Colonic mucosa (tissue), 4 donors: ENCODE measurements at places on chromosomes 6 and 20. TPM values are rescaled to one million over a fixed set of nuclear protein-coding genes. Genes with fewer than 3 reads are reported as not detected.

FKBP5 gene
- 29.1 TPM for total RNA-seq

GRCh38 chr6:99521633-99522151, 6.5 kb upstream of the USP45 start:
- H3K27ac ChIP-seq: peak overlapping the region; percentile 91
- H3K27me3 ChIP-seq: no peaks in the 10 kb centered on the region
- peak; percentile 21 for DNase-seq
- peak overlapping the region; percentile 62 for H3K4me3 ChIP-seq
- H3K4me1 ChIP-seq: no peaks in the 10 kb centered on the region

DNA sequence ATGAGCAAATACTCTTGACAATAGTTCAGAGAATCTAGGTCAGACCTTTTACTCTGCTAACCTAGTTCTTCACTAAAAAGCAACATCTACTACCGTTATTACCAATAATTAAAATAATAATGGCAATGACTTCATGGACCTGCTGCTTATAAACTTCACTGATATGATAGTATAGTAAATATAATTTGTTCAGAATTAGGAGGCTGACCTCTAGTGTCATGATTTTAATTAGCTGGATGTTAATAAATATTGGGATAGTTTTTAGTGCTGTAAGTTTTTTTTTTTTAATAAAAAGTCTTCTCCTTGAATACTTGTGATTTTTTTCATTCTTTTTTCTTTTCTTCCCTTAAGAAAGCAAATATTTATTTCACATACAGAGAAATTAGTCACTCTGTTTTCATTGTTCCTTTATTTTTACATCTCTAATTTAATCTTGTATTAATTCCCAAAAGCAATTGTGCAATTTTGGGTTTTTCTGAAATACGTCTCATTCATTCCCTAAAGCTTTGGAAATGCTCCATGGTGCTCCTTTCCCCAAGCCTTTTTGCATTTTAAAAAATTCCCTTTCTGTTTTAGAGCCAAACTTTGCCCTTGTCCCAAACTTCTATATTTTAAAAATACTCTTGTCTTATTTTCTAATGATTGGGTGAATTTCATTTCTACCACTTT, 46.6 kb upstream of the UST start:
- no peaks in the 10 kb centered on the region for H3K4me1 ChIP-seq
- H3K27me3 ChIP-seq: no peaks in the 10 kb centered on the region
- DNase-seq: no peak
- H3K36me3 ChIP-seq: no peaks in the 10 kb centered on the region

DNA sequence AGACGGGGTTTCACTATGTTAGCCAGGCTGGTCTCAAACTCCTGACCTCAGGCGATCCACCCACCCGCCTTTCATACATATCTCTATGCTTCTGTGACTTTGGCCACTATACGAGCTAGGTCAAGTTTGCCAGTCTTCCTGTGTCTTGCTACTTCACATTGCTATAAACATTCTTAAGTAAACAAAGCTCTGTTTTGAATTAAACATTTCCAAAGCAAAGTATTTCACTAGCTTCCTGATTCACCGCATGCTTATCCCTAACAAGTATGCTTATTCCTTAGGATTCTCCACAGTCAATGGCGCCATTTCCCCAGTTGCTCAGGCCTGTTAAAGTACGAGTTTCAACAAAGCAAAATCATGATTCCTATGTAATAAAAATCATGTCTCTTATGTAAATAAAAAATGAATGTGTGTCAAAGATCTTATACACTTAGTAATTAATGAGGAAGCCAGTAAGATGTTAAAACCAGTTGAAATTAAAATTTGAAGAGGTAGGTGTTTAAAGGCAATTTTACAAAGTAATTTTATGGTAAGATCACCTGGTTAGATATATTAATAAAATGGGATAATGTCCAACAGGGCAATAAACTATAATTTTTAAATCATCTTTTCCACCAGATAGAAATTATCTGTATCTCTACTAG, 88.5 kb downstream of the PRKN start:
- no peak for DNase-seq
- no peak overlapping the region for H3K27ac ChIP-seq
- no peak overlapping the region for H3K4me3 ChIP-seq

SIRPB2 gene
- 3.0 TPM for total RNA-seq
